ENCODE measurements at places on chromosomes 12 and 14. TPM values are rescaled to one million over a fixed set of nuclear protein-coding genes. Genes with fewer than 3 reads are reported as not detected.

DNA sequence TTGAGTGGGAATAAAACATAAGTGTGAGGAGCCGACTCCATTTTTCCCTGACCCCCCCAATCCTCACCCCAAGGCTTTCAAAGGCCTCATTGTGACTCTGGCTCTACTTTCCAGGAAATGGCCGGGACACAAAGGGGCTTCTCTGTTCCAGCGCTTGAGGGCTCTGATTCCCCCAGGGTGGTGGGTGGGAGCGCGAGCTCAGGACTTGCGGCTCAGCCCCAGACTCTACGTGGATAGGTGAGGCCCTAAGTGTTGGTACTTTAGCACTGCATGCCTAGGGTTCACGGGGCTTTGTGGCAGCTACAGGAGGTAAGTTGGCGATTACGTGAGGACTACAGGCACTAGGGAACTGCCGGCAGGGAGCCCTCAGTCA is 553 bp downstream of the CNPY2 start:
- H3K27me3 ChIP-seq = no peaks in the 10 kb centered on the region
- peak overlapping the region; percentile 80 for H3K4me3 ChIP-seq
- peaks cover 23% of the 10 kb centered on the region for H3K36me3 ChIP-seq
- peak overlapping the region; percentile 96 for H3K27ac ChIP-seq

- H3K27ac ChIP-seq = no peak overlapping the region
- H3K27me3 ChIP-seq = no peaks in the 10 kb centered on the region
- H3K36me3 ChIP-seq = no peaks in the 10 kb centered on the region
- no peak overlapping the region for H3K4me3 ChIP-seq
- H3K4me1 ChIP-seq = no peaks in the 10 kb centered on the region
- DNase-seq = no peak
Measured at GRCh38 chr12:47242426-47242825, 162.7 kb upstream of the AMIGO2 start.

- DNase-seq = no peak
- peaks cover 8% of the 10 kb centered on the region for H3K4me1 ChIP-seq
- peak overlapping the region; percentile 57 for H3K27ac ChIP-seq
- peaks cover 28% of the 10 kb centered on the region for H3K36me3 ChIP-seq
- H3K27me3 ChIP-seq = no peaks in the 10 kb centered on the region
Measured at GRCh38 chr14:69059658-69060623, 80.8 kb upstream of the ACTN1 start.

- DNase-seq = no peak
- no peaks in the 10 kb centered on the region for H3K4me1 ChIP-seq
- no peaks in the 10 kb centered on the region for H3K36me3 ChIP-seq
- no peaks in the 10 kb centered on the region for H3K27me3 ChIP-seq
Measured at GRCh38 chr12:74489543-74489942, 48.1 kb upstream of the ATXN7L3B start.

GRCh38 chr14:30855345-30856037 is 18.9 kb upstream of the COCH start:
- no peaks in the 10 kb centered on the region for H3K27me3 ChIP-seq
- no peaks in the 10 kb centered on the region for H3K4me1 ChIP-seq
- H3K27ac ChIP-seq = no peak overlapping the region
- no peak overlapping the region for H3K4me3 ChIP-seq
- no peak for DNase-seq
- no peaks in the 10 kb centered on the region for H3K36me3 ChIP-seq

GRCh38 chr12:12817616-12818015 is 4.5 kb downstream of the DDX47 start:
- H3K4me1 ChIP-seq = peaks cover 28% of the 10 kb centered on the region
- peaks cover 45% of the 10 kb centered on the region for H3K36me3 ChIP-seq
- H3K4me3 ChIP-seq = no peak overlapping the region
- H3K27me3 ChIP-seq = no peaks in the 10 kb centered on the region

IRAK3 gene
- total RNA-seq = 4.7 TPM

- no peak overlapping the region for H3K4me3 ChIP-seq
- no peak for DNase-seq
- no peaks in the 10 kb centered on the region for H3K27me3 ChIP-seq
- H3K27ac ChIP-seq = no peak overlapping the region
- no peaks in the 10 kb centered on the region for H3K36me3 ChIP-seq
Measured at GRCh38 chr14:62206456-62206855, 444.2 kb downstream of the SNAPC1 start.

- peaks cover 67% of the 10 kb centered on the region for H3K27me3 ChIP-seq
- DNase-seq = no peak
- peak overlapping the region; percentile 36 for H3K4me3 ChIP-seq
- H3K4me1 ChIP-seq = peaks cover 15% of the 10 kb centered on the region
Measured at GRCh38 chr14:77180726-77181602, 634 bp upstream of the TMEM63C start.

- peaks cover 61% of the 10 kb centered on the region for H3K4me1 ChIP-seq
- H3K36me3 ChIP-seq = no peaks in the 10 kb centered on the region
- peak overlapping the region; percentile 79 for H3K4me3 ChIP-seq
- DNase-seq = no peak
Measured at GRCh38 chr14:105315941-105316576, 1.5 kb downstream of the PACS2 start.

DNA sequence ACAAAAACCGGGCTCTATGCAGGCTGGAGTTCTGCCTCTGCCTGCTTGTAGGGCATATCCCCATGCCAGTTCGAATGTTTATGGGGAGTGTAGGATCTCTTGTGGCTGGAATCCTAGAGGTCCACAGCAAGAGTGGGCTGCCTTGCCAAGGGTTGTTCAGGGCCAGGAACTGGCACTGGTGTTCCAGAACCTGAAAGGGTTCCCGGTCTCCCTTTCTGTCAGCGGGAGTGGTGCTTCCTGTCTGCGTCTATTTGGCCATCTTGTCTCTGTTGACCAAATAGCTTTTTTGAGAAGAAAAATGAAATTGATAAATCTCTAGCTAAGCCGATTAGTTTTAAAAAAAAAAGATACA is 17.8 kb downstream of the OLR1 start:
- peaks cover 8% of the 10 kb centered on the region for H3K4me1 ChIP-seq
- DNase-seq = no peak
- no peaks in the 10 kb centered on the region for H3K27me3 ChIP-seq
- peak overlapping the region; percentile 85 for H3K27ac ChIP-seq

DNA sequence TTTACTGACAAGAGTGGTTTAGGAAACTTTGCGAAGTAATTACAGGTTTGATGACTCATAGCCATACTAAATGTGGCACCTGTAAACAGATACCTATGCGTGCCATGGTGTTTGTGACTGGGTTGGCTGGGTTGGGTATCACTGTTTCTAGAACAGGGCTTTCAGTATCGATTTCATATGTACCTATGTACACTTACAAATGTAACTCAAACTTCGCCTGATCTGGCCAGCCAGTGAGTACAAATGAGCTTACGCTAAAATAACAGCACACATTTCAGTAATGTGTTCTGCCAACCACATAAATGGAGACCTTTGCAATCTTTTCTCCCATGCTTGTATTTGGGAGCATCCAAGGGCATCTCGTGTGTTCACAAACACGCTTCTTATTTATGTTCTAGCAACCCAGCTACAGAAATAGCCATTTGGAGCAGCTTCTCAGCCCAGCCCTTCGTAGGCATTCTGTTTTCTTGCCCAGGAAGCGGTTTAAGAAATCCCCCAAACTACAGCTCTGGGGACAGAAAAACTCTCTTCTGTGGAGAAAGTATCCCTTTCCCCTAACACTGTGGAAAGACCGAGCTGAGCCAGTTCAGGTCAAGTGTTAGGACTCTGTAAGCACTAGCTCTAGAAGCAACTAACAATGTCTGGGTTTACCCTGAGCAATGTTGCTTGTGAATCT is 42.3 kb upstream of the MDM1 start:
- no peak overlapping the region for H3K4me3 ChIP-seq
- no peak overlapping the region for H3K27ac ChIP-seq
- DNase-seq = peak; percentile 40
- H3K27me3 ChIP-seq = no peaks in the 10 kb centered on the region

All from stomach (tissue), 19 donors.